NCI-H748 treated with DMSO at 0.1 percent for 48 hours (cell line): ENCODE measurements at places on chromosomes 12 and 14.

DNA sequence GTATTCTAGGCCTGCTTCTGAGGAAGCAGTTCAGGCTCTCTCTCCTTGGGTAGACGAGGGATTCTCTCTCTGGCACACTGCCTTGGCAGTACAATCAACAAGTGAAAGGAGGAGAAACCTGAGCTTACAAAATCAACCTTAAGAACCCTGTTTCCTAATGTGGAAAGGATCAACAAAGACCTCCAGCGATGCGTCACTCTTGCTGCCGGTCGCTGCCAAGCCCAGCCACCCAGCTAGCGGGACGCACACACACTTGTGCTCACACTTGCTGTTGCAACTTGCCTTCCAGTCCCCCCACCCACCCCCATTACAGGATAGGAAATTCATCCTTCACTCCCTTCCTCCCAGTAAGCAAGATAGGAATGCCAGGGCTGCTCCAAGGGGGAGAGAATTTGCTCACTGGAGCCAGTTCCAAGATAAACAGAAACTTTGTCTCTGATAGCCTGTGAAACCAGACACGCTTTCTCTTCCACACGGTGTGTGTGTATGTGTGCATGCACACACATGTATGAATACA lies 144.3 kb downstream of the BCL11B start:
- DNase-seq = no peak

DNA sequence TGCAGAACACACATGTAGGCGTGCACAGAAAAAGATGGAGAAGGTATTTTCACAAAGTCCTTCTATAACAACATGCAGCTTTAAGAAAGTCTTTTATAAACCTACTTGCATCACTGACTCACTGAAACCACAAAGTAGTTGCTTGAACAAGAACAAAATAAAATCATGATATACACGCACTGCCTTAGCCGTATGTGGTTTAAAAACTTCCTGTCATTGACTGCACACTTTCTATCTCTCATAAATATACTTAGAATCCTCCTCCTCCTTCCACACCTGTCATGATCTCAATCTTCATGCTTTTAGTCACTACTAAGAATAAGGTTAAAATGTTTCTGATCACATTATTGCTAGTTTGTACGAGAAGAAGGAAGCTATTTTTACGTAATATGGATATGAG lies 31.8 kb upstream of the RAD51AP1 start:
- no peak for DNase-seq

GRCh38 chr14:87975636-87976035 lies 17.3 kb downstream of the GALC start:
- no peak for DNase-seq

DNA sequence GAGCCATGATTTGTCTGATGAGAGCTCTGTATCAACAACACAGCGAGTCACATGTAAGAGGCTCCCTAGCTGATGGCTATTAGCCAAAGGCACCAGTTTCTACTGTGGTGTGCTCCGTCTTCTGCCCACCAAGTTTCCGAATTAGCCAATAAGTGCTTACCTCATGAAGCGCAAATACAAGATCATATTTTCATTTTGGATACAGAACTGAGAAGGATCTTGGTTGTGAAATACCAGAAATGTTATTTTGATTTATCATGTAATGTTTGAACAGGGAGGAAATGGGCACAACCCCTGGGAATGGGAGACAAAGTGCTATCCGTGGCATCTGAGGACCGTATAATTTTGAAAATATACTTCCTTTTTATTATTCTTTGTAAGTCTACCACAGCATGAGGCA lies 234.3 kb downstream of the DACT1 start:
- DNase-seq = no peak

DNA sequence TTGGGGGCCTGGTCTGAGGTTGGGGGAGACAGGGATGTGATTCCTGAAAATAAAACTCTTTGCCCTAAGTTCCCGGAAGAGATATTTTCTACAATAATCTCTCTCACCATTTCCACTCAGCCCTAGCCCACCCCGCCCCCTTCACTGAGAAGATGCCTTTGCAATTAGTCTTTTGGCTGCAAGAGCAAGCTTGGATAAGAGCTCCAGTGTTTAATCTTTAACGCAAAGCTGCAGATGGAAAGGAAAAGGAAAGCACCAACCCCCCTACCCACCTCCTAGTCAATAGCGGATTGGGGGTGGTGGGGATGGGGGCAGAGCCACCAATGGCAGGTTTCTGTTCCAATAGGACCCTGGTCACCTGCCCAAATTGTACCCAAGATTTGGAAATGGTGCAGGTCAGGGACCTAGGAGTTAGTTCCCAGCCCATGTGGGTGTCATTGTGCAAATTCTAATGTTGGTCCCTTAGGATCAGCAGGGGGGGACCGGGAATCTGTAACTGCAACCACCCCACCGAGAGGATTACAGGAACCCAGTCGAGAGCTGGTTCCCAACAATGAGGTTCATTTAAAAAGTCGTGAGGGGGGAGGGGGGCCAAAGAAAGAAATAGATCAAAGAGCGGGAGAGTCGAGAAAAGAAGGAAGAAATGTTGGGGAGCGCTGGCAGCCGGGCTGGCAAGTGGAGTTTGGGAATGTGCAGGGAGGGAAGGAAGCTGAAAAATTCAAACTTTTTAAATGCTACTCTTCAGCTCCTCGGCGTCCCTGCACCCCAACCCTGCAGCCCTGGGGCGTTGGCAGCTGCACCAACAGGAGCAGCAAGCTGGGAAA lies 1.6 kb downstream of the ZFP36L1 start:
- DNase-seq = no peak

- no peak for DNase-seq
Measured at GRCh38 chr12:30067146-30067545, 283.4 kb upstream of the TMTC1 start.

- DNase-seq = no peak
Measured at GRCh38 chr12:120833849-120834248, 70.3 kb downstream of the SPPL3 start.

DNA sequence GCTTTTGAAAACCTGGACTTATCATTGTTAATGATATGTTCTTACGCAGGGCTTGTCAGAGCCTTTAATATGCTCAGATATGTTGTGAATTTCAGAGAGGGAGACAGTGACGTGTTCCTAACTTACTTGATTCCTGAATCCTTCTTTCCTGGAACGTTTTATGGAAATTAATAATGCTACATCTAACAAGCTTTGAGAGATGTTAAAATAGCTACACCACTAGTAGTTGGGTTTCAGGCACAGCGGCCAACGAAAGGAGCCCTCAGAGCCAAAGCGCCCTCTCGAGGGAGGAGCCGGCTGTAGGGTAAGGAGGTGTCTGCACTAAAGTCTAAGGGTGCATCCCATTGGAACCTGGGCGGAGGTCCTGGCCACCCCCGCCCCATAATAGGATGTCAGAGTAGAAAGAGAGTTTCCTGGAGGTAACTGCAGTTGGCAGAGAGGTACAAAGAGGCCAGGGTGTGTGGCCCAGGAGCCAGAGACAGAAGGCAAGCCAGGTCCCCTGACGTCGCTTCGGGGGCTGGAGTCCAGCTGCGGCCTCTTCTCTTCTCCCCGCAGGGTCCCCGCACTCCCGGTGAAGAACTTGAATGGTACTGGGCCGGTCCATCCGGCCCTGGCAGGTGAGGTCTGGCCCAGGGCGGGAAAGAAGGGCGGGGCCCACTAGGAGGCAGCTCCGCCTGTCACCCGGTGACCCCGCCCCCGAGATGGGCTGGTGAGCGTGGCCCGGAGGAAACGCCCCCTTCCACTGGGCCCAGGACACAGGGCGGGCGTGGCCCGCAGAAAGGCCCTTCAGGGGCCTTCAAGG lies 36.3 kb downstream of the DTX1 start:
- DNase-seq = no peak
